AG10803 (cell line): ENCODE measurements at places on chromosomes 16 and 17.
A peak's percentile ranks its signal among the peaks of the same experiment; 100 is the strongest.

DNA sequence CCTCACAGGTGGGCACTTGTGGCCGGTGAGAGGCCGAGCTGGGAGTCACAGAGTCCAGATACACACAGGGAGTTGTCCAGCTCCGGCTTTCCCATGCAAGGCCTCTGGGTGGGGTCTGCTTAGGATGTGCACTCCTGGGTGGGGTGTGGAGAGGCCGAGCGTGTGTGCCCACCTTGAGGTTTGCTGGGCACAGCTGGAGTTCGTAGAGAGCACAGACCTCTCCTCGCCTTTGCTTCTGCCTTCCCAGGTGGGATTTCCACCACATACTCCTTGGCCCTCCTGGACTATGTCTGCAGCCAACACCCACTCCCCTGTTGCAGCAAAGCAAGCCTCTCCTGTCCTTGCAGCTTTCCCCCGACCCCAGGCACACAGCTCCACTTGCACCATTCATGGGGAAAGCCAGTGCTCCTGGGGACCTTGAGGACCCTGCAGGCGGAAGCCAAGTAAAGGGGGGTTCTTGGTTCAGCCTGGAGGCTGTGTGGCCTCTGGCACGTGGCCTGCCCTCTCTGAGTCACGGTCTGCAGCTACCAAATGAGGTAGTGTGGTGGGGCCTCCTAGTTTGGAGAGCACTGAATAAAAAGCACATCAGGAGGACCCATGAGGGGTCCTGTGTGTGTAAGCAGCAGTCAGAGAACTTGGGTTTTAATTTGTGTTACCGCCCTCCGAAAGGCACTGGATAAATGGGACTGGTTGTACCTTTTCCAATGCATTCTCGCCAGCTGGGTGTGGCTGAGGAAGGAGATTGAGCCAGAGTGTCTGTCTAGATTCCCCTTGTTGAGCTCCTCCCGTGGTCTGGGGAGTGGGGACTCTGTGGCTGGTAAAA is 31.5 kb downstream of the MPRIP start:
- DNase-seq, result peak; percentile 30

DNA sequence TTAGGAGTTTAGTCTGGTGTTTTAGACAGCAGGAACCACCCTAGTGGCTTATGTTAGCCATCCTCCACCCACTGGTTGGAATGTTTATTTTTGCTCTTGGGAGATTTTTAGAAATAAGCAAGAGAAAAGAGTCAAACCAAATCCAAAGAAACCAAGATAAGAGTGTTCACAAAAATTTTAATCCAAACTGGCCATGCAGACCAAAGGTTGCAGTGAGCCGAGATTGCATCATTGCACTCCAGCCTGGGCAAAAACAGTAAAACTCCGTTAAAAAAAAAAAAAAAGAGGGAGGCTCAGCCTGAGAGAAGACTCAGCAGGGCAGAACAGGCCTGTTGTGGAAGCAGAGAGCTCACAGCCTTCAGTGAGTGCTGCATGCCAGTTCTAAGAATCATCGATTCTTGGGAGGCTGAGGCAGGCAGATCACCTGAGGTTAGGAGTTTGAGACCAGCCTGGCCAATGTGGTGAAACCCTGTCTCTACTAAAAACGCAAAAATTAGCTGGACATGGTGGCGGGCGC is 12.2 kb upstream of the C16orf54 start:
- DNase-seq, result peak; percentile 46

GRCh38 chr17:78230996-78231935 is at the start of gene TMEM235:
Gene TMEM235 (plus strand): TSS chr17:78231631. CDS start chr17:78232024, 393 bp downstream.
- DNase-seq, result no peak

DNA sequence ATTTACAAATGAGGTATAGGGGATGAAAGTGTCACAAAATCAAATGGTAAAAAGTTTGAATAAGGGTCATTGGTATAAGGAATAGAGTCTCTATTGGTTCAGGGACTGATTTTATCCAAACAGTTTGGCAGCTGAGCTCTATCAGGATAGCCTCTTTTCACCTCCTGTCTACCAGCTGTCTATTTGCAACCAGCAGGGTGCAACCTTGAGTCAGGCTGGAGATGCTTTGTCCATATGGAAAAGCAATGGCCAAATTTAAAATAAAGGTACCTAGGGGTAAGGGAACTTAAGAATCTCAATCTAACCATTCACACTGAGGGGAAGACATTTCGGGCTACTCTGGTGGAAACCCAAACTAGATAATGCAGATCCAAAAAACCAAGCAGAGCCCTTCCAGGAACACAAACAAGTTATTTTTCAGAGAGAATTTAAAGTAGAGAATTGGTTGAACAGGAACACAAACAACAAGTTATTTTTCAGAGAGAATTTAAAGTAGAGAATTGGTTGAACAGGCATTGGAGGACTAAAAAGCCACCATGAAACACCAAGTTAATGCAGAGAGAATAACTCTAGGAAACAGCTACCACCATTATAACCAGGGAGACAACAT is 12.6 kb upstream of the CA10 start:
- no peak for DNase-seq

GRCh38 chr17:61366076-61366714 is 33.4 kb upstream of the TBX2 start:
- DNase-seq, result no peak

GRCh38 chr17:8142887-8143580 is 9.2 kb downstream of the PER1 start:
- DNase-seq, result no peak

- DNase-seq, result no peak
Observed at GRCh38 chr16:25018972-25019617, 3.9 kb upstream of the ARHGAP17 start.

DNA sequence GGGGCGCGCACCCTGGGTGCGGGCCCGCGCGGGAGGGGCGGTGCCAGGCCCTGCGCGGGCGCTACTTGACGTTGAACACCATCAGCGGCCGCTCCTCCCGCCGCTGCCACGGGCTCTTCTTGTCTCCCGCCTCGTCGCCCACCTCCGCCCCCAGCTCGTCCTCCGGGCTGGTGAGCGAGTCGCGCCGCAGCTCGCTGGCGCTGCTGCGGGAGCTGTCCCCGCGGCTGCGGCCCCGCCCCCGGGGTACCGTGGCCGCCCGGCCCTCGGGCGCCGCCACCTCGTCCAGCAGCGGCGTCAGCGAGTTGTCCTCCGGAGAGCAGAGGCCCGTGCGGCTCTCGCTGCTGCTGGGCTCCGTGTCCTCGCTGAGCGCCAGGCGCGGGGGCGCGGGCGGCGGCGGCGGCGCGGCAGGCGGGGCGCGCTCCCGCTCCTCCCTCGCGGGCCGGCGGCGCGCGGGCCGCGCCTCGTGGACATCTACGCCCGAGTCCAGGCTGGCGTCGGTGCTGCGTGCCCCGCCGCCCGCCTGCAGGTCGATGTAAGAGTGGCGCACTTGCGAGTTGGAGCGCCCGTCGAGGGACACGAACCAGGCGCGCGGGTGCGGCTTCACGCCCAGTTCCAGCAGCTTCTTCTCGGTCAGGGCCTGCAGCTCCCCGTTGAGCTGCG is 8.7 kb downstream of the GRN start:
- no peak for DNase-seq

GRCh38 chr17:41012326-41013120 is 3.6 kb upstream of the KRTAP3-1 start:
- no peak for DNase-seq

DNA sequence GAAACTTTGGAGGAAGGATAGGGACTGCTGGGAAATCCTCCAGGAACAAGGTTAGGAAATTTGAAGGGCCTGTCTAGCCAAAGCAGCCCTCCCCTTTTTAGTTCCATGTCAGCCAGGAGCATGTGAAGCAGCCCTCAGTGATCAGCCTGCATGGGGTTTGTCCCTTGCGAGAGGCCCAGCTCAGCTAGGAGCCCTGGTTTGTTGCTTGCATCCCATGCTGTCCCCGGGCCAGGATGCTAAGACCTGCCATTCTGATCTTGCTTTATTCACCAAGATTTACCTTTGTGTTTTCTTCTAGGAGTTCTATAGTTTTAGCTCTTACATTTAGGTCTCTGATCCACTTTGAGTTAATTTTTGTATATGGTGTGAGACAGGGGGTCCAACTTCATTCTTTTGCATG is 27.6 kb downstream of the CLUAP1 start:
- no peak for DNase-seq

GRCh38 chr16:20671903-20672302 is 25.6 kb downstream of the ACSM1 start:
- DNase-seq, result no peak

DNA sequence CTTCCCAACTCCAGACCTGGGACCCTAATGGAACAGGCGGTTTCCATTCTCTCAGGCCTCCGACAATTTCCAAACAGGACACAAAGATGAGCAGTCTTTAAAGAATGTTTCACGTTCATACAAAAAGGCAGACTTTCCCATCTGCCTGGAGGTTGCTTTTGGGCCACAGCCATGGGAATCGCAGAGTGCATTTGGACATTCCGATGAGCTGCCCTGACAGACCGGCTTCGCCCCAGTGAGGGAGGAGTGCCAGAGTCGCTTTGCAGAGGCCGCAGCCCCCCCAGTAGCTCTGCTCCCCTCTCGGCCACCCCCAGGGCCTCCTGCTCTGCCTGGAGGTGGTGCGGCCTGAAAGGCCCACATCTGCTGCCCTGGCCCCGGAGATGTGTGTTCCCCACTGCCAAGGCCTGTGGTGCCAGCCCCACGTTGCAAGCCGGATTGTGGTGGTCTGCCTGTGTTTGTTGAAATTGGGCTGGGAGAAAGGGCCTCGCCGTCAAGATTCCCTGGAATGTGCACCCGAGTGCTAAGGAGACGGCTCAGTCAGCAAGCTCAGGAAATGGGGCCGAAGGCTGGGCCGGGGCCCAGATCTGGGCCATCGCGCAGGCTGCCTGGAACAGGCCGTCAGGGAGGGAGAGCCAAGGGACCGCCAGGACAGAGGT is 89.8 kb downstream of the C16orf95 start:
- peak; percentile 85 for DNase-seq

- DNase-seq, result no peak
Observed at GRCh38 chr17:74852237-74853047, 7.2 kb downstream of the GRIN2C start.

GRCh38 chr17:63701868-63702720 is 2.2 kb upstream of the LIMD2 start:
- DNase-seq, result no peak

DNA sequence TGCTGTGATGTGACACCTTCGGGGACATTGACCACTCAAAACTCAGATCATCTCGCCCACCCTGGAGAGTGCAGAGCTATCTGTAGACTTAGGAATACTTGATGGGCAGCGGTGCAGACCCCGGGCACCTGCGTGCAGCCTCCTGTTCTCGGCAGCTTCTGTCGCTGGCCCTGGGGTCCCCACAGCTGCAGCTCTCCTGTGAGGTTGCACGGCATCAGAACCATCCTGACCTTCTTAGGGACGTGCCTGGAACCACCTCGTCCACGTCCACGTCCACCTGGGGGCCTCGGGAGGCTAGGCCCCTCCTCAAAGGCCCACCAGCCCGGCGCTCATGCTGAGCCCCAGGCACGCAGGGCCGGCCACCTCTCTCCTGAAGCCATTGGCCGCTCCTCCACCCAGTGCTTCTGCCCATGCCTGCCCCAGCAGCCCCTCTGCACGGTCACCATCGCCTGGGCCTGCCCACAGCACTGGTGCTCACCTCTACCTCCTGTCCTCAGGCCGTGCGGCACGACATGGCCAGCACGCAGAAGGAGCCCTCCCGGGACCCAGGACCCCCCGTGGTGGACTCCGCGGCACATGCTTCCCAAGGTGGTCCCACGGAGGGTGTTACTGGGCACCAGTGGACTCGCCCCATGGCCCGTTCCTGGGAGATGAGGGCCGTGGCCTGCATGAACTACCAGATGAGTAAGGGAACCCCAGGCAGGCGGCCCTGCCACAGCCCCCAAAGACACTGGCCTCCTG is 2.3 kb upstream of the WFIKKN1 start:
- DNase-seq, result no peak

- peak; percentile 17 for DNase-seq
Observed at GRCh38 chr17:45261577-45262515, at the start of gene SPATA32. Gene SPATA32 (minus strand): TSS chr17:45262094. CDS start chr17:45262016, 78 bp downstream.

DNA sequence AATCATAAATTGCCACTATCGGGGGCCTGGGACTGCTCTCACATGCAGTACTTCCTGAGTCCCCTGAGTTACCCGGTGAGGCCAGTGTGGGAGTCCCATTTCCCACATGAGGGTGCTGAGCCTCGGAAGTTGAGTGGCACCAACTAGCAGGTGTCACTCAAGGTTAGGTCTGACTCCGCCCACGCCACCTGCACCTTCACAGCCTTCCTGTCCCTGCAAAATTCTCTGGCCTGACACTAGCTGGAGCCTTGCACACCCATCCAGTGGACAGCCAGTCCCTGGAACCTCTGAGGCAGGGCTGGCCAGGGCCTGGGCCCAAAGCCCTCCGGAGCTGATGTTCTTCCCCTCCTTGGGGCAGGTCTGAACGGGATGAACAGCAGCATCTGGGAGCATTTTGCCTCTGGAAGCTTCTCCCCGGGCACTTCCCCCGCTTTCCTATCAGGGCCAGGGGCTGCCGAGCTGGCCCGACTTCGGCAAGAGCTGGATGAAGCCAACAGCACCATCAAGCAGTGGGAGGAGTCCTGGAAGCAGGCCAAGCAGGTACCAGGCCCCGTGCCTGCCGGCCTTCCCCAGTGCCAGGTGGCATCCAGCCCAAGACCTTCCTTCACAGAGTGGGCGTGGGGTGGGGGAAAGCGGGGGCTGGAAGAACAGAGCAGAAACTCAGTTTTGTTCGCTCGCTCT is 21.9 kb downstream of the UNC13D start:
- no peak for DNase-seq

GRCh38 chr17:49976163-49976827 is 7.3 kb downstream of the DLX4 start:
- no peak for DNase-seq

DNA sequence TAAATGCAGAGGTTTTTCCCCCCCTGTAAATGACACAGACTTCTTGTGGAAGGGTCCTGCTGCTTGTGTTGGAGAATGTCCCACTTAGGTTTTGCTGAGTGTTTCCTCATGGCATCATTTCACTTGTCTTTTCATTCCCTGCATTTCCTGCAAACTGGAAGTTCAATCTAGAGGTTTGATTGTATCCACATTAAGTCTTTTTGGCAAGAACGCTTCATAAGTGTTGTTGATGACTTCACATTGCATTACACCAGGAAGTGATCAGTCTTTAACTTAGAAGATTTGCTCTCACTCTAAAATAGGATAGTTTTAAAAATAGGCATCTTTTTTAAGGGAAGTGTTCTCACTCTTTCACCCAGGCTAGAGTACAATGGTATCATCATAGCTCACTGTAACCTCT is 67.2 kb downstream of the RPTOR start:
- no peak for DNase-seq

GRCh38 chr16:27313422-27314160 is at the start of gene IL4R:
Gene IL4R (plus strand): TSS chr16:27313974. CDS start chr16:27340204, 26,230 bp downstream.
- DNase-seq, result peak; percentile 88

- peak; percentile 43 for DNase-seq
Observed at GRCh38 chr16:86619239-86619794, 41.0 kb downstream of the FOXL1 start.
